Neural progenitor cell (in vitro differentiated cells): ENCODE measurements at places on chromosomes 12 and 14. TPM values are rescaled to one million over a fixed set of nuclear protein-coding genes. Genes with fewer than 3 reads are reported as not detected.

- no peak for DNase-seq
These were observed 907.5 kb upstream of the MDGA2 start for GRCh38 chr14:48582938-48583337.

INTS13 gene
- 46.6 and 70.8 TPM in 2 replicates for total RNA-seq

GRCh38 chr12:15037091-15037687 is 64.3 kb downstream of the PDE6H start:
- DNase-seq = no peak

ACACB gene
- 2.4 and 5.0 TPM in 2 replicates for total RNA-seq

DNA sequence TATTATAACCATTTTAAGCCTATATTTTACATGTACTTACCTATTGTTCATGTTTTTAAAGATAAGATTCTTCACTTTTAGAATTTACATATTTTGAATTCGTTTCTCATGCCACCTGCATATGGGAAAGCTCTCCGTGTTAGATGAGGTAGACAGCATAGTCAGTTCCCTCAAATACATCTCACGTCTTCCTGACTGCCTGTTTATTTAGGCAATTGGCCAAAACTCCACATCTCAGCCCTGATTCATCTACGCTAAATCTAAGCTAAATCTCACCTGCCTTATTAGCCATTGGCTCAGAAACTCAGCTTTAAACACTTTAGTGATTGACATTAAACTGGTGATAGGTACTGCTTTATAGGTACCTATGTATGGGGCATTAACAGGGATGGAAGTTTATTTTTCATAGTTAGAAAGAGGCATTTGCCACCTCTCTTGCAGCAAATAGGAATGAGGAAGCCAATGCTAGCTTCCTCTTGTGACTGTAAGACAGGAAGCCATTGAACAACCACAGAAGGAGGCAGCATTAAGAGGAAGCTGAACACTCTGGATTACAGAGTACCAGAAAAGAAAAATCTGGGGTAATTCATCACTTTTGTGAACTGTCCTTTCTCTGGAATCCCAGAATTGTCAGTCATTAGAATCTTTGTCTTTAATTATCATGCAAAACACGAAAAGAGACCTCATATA is 111.9 kb downstream of the LRFN5 start:
- DNase-seq = no peak

NKX2-8 gene
- not detected in 2 replicates for total RNA-seq

RERGL gene
- total RNA-seq = not detected in 2 replicates
